ENCODE measurements at places on chromosomes 4 and X.

- DNase-seq = no peak
Measured at GRCh38 chr4:163638909-163639308, 144.4 kb downstream of the TMA16 start.

DNA sequence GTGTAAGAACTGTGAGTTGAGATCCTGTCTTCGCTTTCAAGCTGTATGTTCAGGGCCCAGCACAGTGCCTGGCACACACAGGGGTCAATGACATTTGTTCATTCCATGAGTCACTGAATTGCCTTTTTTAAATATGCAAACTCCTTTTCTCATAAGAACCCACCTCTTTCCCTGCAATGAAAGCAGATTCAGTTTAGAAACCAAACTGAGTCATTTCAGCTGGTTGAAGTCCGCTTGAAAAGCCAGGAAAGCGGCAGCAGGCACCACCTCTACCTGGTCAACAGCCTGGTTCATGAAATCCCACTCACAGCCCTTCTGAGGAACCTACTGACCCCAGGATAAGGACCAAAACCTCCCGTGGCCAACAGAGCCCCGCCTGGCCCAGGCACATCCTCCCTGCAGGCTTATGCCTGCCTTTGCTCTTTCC, 4.5 kb upstream of the C1QTNF7 start:
- DNase-seq = no peak

GRCh38 chr4:121656269-121656641, 40.5 kb downstream of the ANXA5 start:
- DNase-seq = no peak

DNA sequence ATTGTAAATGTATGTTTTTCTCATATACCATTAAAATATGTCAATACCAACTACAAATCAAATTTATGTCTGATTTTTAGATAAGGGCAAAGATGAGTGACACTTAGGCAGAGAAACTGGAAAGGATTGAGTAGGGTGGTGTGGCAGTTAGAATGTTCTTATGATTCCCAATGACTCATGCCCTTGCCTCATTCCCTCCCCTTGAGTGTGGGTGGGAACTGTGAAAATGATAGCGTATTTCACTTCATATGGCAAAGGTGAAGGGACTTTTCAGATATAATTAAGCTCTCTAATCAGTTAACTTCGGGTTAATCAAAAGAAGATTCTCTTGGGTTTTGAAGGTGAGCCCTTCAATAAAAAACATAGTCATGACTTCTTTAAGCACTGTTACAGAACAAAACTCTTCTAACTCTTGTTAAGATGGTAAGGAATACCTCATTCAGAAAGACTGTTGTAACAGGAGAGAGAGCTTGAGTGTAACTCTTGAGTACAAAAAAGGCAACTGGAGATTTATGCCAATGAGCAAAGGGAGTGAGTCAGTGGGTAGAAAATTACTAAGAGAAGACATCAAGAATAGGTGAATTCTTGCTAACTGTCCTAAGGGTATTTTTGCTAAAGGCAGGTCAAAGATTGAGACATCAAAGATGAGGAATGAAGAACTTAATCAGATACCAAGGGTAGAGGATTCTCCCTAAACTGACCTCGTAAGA, 329.5 kb downstream of the KCTD8 start:
- no peak for DNase-seq

DNA sequence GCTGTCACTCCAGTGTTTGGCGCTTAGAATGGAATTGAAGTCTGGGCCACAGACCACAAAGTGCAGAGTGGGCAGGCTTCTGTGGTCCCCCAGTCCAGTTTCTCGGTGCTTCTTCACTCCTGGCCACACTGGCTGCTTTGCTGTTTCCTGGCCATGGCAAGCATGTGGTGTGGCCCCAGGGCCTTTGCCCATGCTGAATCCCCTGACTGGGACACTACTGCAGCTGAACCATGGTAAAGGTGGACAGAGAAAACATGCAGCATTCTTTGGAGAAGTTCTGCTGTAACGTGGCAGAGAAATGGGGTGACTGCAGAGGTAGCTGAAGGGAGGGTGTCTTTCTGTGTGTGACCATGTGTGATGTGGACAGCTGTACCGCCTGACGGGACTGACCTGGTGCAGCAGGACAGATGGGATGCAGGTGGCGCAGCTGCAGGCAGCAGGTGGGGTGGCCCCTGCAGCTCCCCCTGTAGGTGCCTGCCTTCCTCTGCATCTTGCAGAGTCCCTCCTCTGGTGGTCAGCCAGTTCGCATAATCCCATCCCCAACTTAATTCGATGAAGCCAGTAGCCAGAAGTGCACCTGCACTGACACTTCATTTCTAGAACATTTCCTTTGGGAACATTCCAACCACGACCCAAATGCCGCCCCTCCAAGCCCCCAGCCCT, 13.2 kb upstream of the S100P start:
- no peak for DNase-seq

- no peak for DNase-seq
Measured at GRCh38 chrX:69988955-69989394, 60.8 kb downstream of the AWAT2 start.

DNA sequence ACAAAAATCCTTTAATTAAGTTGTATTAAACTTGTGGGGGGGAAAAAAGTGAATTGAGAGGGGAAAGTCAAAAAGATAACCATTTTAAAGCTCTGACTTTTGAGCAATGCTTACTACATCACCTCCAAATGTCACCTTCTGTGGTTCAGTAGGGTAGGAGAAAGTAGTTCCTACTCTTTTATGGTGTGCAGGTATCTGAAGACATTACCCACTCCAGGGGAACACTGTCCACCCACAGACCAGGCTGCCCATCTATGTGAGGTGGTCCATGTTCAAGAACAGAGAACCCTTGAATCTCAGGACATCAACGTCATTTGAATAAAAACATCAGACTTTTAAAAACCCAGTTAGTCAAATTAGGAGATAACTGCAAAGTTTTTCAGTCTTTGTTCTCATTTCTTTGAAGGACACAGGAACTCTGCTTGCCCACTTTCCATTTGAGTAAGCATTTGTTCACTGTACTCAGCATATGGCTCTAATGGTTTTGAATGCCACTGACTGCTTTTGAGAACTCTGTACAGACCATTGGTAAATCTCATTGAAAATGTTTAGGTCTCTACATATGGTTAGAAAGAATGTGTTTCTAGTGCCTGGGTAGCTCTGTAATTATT, 18.4 kb downstream of the NMU start:
- no peak for DNase-seq

Measured in posterior cingulate gyrus (tissue), 11 donors.